ENCODE measurements at places on chromosomes 16 and 17.

- DNase-seq: no peak
Measured at GRCh38 chr17:35780950-35781349, 14.5 kb downstream of the MMP28 start.

DNA sequence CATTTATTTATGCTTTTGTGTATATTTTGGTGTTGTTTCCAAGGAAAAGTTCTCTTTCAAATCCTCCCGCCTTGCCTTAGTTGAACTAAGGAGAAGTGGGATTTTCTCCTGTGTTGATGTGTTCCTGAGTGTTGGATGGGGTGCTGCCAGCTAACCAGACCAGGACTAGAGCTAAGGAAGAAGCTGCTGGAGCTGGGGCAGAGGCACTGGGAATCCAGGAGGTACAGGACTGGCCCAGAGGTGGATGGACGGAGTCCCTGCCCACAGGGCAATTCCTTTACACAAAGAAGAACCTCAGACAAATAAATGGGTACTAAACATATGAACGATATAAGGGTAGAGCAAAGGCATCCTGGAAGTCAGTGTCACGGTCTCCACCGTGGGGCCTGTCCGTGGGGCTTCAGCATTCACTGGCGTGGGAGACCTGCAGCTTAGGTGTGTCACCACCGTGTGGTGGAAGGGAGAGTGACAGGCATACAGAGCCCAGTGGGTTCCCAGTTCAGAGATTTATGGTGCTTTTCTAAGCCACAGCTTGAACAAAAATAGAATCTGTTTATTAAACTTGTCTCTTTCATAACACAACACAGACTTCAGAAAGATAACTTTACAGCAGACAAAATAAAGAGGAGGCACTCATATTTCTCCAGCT is 270.7 kb downstream of the NTN1 start:
- DNase-seq: peak; percentile 52

DNA sequence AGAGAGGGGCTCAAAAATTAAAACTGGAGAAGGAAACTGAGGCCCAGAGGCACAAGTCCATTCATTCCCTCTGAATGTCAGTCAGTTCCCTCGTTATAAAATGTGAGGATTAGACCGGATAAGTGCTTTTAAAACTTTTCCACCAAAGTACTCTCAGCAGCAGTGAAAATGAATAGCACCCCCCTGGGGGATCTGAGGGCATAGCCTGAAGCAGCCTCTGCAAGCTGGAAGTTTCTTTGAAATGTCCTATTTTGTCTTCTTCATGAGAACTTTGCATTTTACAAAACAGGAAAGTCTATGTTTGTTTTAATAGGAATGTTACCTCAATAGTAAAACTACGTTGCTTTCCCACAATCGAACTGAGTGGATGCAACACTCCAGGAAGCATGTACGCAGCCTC is 273.0 kb downstream of the CEP112 start:
- DNase-seq: no peak

DNA sequence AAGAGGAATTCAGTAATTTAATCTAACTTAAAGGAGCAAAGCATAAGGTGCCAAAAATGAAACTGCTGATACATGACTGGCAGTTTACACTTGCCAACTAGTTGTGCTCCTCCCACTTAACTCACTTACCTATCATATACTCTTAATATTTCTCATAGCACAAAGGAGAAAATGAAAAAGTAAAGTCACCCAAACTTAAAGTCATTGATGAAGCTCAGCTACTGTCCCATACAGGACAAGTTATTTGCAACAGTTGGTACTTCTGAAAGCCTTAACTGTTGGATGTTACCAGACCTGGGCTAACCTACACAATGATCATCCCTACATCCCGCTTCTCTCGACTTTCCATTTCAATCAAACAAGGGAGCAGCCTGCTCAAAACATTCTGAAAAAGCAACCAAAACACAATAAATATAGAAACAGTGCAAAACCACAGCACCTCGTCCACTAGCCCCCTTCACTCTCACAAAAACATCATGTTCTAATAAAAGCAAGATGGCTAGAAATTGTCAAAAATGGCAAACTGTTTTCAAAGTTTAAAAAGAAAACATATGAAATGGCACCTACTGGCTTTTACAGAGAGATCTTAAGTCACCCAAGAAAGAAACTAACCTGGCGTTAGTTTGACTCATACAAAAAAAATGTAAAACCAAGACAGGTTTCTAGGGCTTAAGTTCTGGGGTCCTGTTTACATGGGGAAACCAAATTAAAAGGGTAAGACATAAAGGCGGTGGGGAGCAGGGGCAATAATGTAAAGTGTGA is 868 bp downstream of the MED13 start:
- DNase-seq: no peak

DNA sequence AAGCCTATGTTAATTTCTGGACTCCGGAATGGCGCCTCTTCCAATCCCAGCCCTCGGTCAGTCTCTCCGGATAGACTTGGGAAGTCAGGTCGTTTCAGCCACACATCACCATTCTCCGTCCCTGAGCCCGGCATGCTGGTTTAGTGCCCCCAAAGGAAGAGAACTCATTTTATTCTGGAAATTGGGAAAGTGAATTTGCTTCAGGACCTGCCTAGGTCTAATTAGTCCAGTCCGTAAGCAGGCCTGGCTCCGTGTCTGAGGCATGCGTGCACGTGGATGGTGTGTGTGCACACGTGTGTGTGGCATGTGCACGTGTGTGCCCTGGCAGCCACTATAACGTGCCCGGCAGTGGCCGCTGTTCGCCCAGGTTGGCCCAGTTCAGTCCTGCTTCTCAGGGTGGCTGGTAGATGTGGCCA is 77.4 kb downstream of the RPA1 start:
- no peak for DNase-seq

GRCh38 chr16:80746231-80746630 is 58.2 kb downstream of the CDYL2 start:
- DNase-seq: no peak

DNA sequence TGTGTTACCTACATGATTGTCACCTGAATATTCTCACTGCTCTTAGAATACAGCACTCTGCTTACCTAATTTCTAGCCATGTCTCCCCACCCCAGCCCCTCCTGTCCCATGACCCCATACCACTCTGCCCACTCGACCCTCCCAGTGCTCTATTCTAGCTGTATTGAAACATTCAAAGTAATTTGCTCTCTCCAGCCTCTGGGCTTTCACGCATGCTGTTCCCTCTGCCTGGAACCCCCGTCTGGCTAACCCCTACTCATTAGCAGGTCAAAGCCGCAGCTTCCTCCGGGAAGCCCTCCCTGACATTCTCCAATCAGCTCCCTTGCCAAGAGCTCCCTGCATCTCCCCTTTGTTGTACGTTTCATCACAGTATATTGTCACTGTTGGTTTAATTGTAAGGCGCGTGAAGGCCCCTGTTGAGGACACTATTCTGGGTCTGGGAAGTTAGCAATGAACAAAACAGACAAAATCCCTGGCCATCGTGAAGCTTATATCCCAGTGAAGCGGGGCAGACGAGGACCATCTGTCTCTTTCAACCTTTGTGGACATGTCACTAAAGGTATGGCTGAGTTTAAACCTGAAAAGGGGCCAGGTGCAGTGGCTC is 72.3 kb upstream of the LHX1 start:
- no peak for DNase-seq

- DNase-seq: no peak
Measured at GRCh38 chr16:73998707-73999106, 297.9 kb upstream of the PSMD7 start.

DNA sequence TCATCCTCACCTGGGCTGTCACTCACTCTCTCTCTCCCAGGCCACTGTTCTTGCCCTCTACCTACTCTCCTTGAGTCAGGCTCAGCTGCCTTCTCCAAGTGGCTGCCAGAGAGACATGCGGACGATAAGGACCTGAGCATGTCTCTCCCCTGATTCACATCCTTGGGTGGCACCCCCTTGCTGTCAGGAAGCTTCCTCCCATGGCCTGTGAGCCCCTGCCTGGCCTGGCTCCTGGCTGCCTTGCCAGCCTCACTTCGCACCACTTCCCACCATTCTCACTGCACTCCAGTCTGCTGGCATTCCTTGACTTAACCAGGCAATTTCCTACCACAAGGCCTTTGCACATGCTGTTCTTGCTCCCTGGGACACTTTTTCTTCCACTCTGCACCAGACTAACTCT is 2.7 kb upstream of the ALDH3A1 start:
- DNase-seq: no peak

DNA sequence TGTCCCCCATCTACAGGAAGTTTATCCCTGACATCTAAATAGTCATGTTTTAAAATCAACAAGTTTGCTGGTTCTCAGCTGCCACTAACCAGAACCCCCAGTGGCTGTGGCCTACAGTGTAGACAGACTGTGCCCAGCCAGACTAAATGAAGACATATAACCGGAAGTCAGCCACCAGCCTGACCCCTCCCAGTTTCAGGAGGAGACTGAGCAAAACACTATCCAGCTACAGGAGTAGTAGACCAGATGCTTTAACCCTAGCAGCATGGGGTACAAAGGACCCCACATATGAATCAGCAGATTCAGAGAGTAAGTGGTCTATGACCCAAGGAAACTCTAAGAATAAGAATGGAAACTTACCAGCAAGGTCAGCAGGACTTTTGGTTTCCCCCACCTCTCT is 83.4 kb downstream of the HIC1 start:
- no peak for DNase-seq

DNA sequence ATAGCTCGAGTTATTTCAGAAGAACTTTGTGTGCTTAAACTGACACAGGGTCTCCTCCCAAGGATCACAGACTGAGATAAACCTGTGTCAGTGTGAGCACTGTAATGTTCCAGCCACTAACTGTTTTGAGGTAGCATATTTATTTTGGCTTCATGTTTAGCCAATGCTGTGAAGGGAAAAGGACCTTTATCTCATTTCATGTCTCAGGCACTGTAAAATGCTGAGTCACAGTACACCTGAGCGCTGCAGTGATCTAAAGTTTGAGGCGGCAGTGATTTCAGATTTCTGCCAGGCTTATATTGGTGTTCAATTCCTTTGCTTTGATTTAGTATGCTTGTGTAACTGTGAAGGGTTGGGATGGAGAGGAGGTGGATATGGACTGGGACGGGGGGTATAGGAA is 3.1 kb upstream of the DNAJA2 start:
- DNase-seq: no peak

DNA sequence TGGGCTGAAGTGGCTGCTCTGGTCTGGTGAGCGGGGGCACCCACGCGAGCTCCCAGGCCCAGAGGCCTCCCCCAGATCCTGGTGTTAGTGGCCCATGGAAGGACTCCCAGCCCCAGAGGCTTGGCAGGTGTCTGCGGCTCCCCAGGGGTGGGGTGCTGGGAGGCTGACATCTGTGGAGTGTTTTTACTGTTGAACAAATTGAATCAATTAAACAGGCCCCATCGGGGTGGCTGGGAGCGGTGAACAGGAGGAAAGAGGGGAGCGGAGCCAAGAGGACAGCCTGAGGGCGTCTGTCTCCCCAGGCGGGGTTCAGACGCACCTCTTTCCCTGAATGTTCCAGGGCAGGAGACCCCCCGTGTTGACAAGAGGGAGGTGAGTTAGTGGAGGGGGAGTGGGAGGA is 29.9 kb downstream of the ACTG1 start:
- DNase-seq: no peak

DNA sequence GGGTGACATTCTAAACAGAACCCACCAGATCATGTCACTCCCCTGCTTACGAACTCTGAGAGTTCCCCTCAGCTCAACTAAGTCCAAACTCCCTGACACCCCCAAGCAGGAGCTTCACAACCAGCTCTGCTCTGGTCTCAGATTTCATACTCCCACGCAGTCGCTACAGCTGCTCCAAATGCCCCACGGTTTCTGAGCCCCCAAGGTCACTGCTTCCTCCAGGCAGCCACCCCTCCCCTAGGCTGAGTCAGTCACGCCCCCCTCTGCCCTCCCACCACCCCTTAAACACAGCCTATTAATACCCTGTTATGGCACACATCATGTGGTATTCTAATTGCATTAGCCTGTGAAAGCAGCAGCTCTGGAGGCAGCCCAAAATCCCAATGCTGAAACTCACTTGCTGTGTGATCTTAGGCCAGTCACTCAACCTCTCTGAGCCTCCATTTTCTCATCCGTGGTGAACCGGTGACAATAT is 51.5 kb downstream of the GSG1L start:
- DNase-seq: no peak

GRCh38 chr17:64662774-64663367 is 764 bp upstream of the SMURF2 start:
- DNase-seq: no peak

DNA sequence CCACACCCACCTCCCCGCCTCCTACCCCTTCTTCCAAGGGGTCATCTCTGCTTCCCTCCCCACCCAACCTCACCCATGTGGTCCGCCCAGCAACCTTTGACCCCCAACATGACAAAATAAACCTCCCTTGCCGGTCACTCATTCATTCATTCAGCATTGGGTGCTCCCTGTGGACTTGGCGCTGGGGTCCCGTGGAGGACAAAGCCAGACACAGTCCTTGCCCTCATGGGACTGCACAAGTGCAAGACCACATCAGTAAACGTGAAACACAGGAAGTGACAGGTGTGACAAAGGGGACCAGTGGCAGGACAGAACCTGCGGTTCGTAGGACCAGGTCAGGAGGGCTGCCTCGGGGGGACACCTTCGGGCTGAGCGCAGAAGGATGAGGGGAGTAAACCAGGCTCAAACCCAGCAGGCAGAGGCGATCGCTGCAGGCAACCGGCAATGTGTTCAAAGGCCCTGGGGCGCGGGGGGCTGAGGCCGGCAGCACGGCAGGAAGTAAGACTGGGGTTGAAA is 185.4 kb downstream of the SEC14L1 start:
- no peak for DNase-seq

- DNase-seq: no peak
Measured at GRCh38 chr16:89823087-89823823, 5.0 kb upstream of the SPIRE2 start.

DNA sequence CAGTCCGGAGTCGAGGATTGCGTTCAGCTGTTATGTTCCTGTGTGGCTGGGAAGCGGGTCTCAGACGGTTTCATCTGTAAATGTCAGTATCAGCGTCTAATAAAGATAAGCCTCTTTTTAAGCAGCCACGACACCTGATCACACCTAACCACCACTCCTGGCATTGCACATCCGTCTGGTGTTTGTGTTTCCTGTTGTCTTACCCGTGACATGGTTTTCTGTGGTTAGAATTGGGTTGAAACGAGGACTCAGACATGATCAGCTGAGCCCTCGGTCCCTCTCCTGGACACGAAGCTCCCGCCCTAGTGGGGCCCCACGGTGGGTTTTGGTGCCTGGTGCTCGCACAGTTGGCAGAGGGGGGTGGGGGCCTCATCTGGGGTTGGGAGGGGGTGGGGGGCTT is 18.3 kb downstream of the CPNE7 start:
- DNase-seq: peak; percentile 48

DNA sequence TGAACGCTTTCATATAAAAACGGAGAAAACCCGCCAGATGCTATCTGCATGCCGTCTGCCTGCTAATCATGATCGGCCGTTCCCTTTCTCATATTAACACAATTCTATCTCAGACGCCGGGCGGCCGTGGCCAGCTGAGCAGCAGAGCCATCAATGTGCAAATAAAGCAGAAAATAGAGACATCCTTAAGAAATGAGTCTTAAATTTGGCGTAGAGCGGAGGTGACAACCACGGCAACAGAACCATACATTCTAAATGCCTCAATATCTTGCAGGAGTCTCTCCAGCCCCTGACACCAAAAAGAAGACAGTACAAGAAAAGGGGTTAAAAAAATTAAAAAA is 2.7 kb upstream of the IRX5 start:
- DNase-seq: no peak
